ENCODE measurements at places on chromosomes 13 and 19. TPM values are rescaled to one million over a fixed set of nuclear protein-coding genes. Genes with fewer than 3 reads are reported as not detected.
A peak's percentile ranks its signal among the peaks of the same experiment; 100 is the strongest.

Gene ACP5
- total RNA-seq: 9.0 TPM

Gene SLC1A6
- 14.0 TPM for total RNA-seq

DNA sequence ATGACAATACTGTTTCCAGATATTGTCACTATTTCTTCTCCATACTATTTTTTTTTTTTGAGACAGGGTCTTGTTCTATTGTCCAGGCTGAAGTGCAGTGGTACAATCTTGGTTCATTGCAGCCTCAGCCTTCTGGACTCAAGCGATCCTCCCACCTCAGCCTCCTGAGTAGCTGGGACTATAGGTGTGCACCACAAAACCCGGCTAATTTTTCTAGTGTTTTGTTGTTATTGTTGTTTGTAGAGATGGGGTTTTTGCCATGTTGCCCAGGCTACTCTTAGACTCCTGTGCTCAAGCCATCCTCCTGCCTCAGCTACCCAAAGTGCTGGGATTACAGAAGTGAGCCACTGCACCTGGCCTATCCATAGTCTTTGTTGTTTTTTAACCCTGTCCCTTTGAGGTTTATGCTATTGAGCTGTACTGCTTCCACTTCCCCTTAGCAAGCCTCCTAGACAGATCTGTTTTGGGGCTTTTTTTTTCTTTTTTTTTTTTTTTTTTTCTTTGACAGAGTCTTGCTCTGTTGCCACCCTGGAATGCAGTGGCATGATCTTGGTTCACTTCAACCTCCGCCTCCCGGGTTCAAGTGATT is 27.6 kb upstream of the MAP3K10 start:
- no peak overlapping the region for H3K27ac ChIP-seq
- H3K4me3 ChIP-seq: no peak overlapping the region
- no peak for DNase-seq
- H3K4me1 ChIP-seq: no peaks in the 10 kb centered on the region

- no peak overlapping the region for H3K4me3 ChIP-seq
- H3K27ac ChIP-seq: no peak overlapping the region
- H3K4me1 ChIP-seq: no peaks in the 10 kb centered on the region
Observed at GRCh38 chr13:94269557-94269956, 209.9 kb downstream of the DCT start.

DNA sequence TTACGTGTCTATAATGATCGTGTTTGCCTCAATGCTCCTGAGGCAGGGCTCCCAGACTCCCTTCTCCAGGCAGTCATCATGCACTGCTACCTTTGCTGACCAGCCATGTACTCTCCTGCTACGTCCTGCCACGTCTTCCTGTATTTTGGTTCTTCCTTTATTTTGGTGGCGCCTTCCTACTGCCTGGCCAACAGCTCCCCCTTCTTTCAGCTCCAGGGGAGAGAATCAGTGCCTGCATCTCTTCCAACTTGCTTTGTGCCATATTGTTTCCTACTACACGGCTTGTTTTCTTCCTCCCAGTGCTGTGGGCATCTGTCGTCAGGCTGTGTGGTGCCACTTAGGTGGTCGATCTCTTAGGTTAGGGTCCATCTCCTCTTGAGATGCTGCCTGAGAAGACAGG is 96.2 kb downstream of the FGF9 start:
- H3K4me3 ChIP-seq: no peak overlapping the region
- H3K27ac ChIP-seq: no peak overlapping the region
- no peak for DNase-seq
- no peaks in the 10 kb centered on the region for H3K36me3 ChIP-seq
- no peaks in the 10 kb centered on the region for H3K27me3 ChIP-seq
- H3K4me1 ChIP-seq: no peaks in the 10 kb centered on the region

Gene WTIP
- total RNA-seq: 15.4 TPM

- DNase-seq: peak; percentile 80
- peaks cover 6% of the 10 kb centered on the region for H3K36me3 ChIP-seq
- no peaks in the 10 kb centered on the region for H3K27me3 ChIP-seq
- H3K27ac ChIP-seq: no peak overlapping the region
- H3K4me1 ChIP-seq: no peaks in the 10 kb centered on the region
Observed at GRCh38 chr19:8069096-8069973, 16.8 kb downstream of the CCL25 start.

- DNase-seq: no peak
- H3K36me3 ChIP-seq: peaks cover 53% of the 10 kb centered on the region
- no peak overlapping the region for H3K4me3 ChIP-seq
- H3K27me3 ChIP-seq: no peaks in the 10 kb centered on the region
- no peak overlapping the region for H3K27ac ChIP-seq
- H3K4me1 ChIP-seq: no peaks in the 10 kb centered on the region
Observed at GRCh38 chr19:15401397-15401710, 17.4 kb downstream of the AKAP8L start.

DNA sequence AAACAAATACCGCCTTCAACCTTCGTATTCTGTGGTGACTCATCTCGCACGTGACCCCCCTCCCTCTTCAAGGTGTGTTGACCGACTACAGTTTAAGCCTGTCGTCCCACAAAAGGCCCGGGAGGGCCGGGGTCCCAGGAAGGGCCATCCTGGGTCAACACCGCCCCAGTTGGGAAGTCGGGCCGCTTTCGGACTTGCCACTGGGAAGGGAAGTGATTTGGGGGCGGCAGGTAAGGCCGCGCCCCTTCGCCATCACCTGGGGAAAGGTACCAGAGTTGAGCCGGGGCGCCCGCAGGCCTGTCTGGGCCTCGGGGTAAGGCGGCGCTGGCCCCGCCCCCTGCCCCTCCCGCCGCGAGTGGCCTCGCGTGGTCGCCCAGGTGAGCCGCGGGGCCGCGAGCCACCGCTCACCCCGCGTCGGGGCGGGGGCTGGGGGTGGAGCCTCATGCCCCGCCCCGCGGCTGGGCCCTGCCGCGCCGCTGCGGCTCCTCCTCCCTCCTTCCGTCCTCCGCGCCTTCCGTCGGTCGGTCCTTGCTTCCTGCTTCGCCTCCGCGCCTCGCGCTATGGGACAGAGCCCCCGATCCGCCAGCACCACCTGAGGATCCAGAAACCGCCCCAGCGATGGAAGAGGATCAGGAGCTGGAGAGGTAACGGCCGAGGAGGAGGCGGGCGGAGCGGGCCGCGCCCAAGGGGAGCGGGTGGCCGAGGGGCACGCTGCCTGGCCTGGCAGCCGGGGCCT is at the start of gene POLR1D:
TSS of gene POLR1D (plus strand) at position 527 of the 736 bp plus-strand sequence. CDS start at position 619, 92 bp downstream.
- peak within 1 kb of the TSS; percentile 97 for H3K4me3 ChIP-seq
- H3K36me3 ChIP-seq: peaks cover 10% of the 10 kb centered on the region
- H3K27ac ChIP-seq: peak within 1 kb of the TSS; percentile 93
- peak; percentile 63 for DNase-seq
- peaks cover 6% of the 10 kb centered on the region for H3K4me1 ChIP-seq

Gene OR7G3
- total RNA-seq: not detected

Gene DLL3
- 11.3 TPM for total RNA-seq

Gene PSG11
- not detected for total RNA-seq

Measured in H1 (cell line).